ENCODE measurements at places on chromosomes 4 and X. TPM values are rescaled to one million over a fixed set of nuclear protein-coding genes. Genes with fewer than 3 reads are reported as not detected.

The TEX13B gene
- not detected for total RNA-seq

The ADGRA3 gene
- total RNA-seq = 1.3 TPM

The GIMD1 gene
- total RNA-seq = not detected

The CXorf49 gene
- not detected for total RNA-seq

The GLRA2 gene
- not detected for total RNA-seq

The BEX5 gene
- 2.1 TPM for total RNA-seq

The TLL1 gene
- not detected for total RNA-seq

The GLOD5 gene
- not detected for total RNA-seq

The TRPC3 gene
- total RNA-seq = 0.84 TPM

The APLN gene
- total RNA-seq = 0.15 TPM

The RAB33A gene
- 38.8 TPM for total RNA-seq

The TEX13C gene
- total RNA-seq = not detected

The ZAR1 gene
- total RNA-seq = not detected

The H2AZ1 gene
- 663 TPM for total RNA-seq

The GPC4 gene
- not detected for total RNA-seq

The PNMA3 gene
- 1.0 TPM for total RNA-seq

The TLR7 gene
- total RNA-seq = 0.09 TPM

The TMEM31 gene
- not detected for total RNA-seq

The SMIM10L2A gene
- 0.82 TPM for total RNA-seq

The VCX3A gene
- not detected for total RNA-seq

The NXF2B gene
- total RNA-seq = not detected

The L1CAM gene
- 4.9 TPM for total RNA-seq

The SH3BGRL gene
- total RNA-seq = 54.7 TPM

The F8A2 gene
- not detected for total RNA-seq

The HMGN5 gene
- total RNA-seq = 2.8 TPM

The NLGN3 gene
- 1.3 TPM for total RNA-seq

The TRIM61 gene
- 1.7 TPM for total RNA-seq

The GPR34 gene
- total RNA-seq = 1.3 TPM

The GPRASP1 gene
- total RNA-seq = 0.37 TPM

The PNMA6A gene
- 0.45 TPM for total RNA-seq

The MUC7 gene
- total RNA-seq = not detected

The SUPT20HL1 gene
- total RNA-seq = not detected

The MAGEA11 gene
- not detected for total RNA-seq

The RUFY3 gene
- total RNA-seq = 22.8 TPM

The FAM241A gene
- 1.4 TPM for total RNA-seq

The MAGEB2 gene
- total RNA-seq = not detected

The TNIP3 gene
- total RNA-seq = 9.1 TPM

The HSFX3 gene
- 0.29 TPM for total RNA-seq

The CLDN2 gene
- total RNA-seq = not detected

The AFM gene
- not detected for total RNA-seq

The GAGE12H gene
- total RNA-seq = not detected

The GAB3 gene
- 26.6 TPM for total RNA-seq

The RTL5 gene
- total RNA-seq = 0.14 TPM

The SLBP gene
- 133 TPM for total RNA-seq

The MAGEC2 gene
- not detected for total RNA-seq

The HDX gene
- 1.5 TPM for total RNA-seq

The POLR2B gene
- 121 TPM for total RNA-seq

The ANAPC10 gene
- 26.2 TPM for total RNA-seq

The ANK2 gene
- 1.8 TPM for total RNA-seq

The ENOPH1 gene
- 46.6 TPM for total RNA-seq

The CDKL2 gene
- 1.5 TPM for total RNA-seq

The IKBKG gene
- total RNA-seq = 53.0 TPM

The HS3ST1 gene
- 0.19 TPM for total RNA-seq

The KIAA1210 gene
- total RNA-seq = not detected

The PTCHD1 gene
- not detected for total RNA-seq

The GLRB gene
- not detected for total RNA-seq

The HELT gene
- not detected for total RNA-seq

The SPACA5 gene
- not detected for total RNA-seq

The LEF1 gene
- total RNA-seq = 30.6 TPM

The PJA1 gene
- 17.5 TPM for total RNA-seq

Data from activated CD8-positive, alpha-beta memory T cell treated with anti-CD3 and anti-CD28 coated beads, Interleukin-2, amount 10 ng/mL, durations not matched to agents 7 days and 5 days (primary cell).